ENCODE measurements at places on chromosomes 1 and 21.

GRCh38 chr1:94072840-94073522, 48.0 kb downstream of the ABCA4 start:
- DNase-seq: no peak

GRCh38 chr1:184035719-184036516, 1.6 kb downstream of the COLGALT2 start:
- no peak for DNase-seq

DNA sequence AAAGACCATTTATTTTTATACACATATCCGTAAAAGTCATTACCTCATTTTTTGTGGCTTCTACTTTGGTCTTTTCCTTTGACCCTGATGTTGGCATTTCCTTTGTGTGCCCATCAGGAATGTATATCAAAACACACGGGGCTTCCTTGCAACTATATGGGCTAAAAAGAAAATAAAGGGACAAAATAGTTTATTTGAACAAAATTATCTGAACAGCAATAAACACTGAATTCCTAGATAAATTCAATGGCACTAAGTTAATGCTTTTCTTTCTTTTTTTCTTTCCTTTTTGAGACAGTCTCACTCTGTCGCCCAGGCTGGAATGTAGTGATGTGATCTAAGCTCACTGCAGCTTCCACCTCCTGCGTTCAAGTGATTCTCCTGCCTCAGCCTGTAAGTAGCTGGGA, 45.2 kb downstream of the EPRS1 start:
- no peak for DNase-seq

GRCh38 chr1:156616463-156616862, 2.8 kb upstream of the HAPLN2 start:
- peak; percentile 84 for DNase-seq

DNA sequence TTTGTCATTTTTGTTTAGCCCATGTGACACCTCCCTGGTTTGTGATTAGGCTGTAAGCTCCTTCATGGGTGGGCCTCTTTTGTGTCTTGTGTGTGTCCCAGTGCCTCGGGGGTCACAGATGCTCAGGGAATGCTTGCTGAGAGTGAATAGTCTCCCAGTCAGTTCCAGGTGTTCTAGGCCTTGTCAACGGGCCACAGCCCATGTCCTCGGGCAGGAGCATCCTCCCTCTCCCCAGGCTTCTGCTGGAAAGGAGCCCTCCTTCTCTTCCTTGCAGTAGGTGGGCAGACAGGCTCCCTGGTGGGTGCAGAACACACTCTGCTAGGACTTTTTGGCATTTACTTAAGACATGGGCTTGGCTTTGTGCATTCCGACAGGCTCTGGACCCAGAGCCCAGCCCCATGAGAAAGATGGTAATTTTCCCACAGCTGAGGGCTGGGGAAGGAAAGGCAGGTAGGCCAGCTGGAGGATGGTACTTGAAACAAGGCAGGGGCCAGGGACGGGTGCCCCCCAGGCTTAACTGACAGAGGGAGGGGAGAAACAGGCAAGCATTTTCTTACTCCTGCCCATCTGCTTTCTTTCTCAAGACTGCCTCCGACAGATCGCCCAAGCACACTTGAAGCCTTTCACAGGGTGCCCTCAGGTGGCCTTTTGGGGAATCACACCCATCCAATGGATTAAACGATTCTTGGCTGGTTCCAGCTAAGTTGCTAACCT, 7.1 kb upstream of the CPLANE2 start:
- DNase-seq: no peak

GRCh38 chr1:228059634-228060457, 22.7 kb upstream of the ARF1 start:
- DNase-seq: no peak

DNA sequence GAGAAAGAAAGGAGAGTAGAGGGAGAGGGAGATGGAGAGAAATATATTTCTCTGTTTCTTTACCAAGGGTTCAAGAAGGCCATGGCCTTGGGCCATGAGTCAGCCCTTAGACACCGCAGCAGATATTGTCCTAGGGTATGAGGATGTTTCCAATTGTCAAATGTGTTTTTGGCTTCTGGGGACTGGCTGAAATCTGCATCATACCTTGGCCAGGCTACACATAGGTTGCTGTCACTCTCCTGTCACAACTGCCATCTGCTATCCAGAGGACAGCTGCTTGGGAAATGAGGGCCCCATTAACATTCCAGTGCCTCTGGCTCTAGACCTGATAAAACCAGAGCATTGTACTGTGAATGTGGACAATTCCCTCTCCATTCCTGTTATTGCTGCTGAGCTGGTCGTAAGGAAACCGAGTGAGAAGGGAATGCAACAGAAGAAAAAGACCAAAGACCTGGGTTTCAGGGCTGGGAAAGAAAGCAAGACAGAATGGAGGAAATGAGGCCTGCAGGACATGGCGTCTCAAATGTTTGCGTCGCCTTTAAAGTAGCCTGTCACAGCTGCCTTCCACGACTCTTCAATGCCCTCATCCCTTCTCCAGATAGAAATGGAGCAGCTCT, 8.8 kb upstream of the PIGC start:
- DNase-seq: no peak

DNA sequence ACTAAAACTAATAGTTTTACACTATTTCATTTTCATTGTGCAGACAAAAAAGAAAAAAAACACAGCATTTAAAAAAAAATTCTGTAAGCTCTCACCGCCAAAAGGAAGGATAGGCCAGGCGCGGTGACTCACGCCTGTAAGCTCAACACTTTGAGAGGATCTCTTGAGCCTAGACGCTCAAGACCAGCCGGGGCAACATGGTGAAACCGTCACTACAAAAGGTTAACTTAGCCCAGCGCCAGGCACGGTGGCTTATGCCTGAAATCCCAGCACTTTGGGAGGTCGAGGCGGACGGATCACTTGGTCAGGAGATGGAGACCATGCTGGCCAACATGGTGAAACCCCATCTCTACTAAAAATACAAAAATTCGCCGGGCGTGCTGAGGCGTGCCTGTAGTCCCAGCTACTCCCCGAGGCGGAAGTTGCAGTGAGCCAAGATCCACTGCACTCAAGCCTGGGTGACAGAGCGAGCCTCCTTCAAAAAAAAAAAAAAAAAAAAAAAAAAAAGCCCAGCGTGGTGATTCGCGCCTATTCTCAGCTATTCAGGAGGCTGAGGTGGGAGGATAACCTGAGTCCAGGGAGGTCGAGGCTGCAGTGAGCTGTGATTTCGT, 14.3 kb upstream of the SPEN start:
- no peak for DNase-seq

GRCh38 chr1:13666317-13666716, 33.7 kb upstream of the PRDM2 start:
- no peak for DNase-seq

DNA sequence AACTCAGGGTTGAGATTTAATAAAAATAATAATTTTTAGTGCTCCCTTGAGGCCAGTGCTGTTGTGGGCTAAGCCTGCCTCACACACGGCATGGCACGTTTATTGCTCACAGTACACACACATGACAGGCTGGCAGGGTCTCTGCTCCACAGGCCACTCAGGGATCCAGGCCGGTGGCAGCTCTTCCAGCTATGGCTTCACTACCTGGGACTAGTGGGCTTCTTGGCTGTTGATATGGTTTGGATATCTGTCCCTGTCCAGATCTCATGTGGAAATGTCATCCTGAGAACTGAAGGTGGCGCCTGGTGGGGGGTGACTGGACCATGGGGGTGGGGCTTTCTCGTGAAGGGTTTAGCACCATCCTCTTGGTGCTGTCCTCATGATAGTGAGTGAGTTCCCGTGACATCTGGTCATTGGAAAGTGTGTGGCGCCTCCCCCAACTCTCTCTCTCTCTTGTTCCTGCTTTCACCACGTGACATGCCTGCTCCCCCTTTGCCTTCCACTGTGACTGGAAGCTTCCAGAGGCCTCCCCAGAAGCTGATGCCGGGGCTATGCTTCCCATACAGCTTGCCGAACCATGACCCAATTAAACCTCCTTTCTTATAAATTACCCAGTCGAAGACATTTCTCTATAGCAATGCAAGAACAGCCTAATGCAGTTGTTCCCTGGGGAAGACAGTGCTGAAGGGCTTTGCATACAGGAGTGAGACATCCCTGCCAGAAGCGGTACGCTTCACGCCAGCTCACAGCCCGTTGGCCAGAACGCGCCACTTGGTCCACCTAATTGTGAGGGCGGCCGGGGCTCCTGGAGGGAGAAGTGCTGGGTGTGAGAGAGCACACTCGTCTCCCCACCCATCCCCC, 226.9 kb upstream of the C1orf174 start:
- DNase-seq: no peak

- DNase-seq: no peak
Measured at GRCh38 chr21:35048183-35048601, 910 bp downstream of the RUNX1 start.

- no peak for DNase-seq
Measured at GRCh38 chr1:222256058-222256457, 291.8 kb downstream of the HHIPL2 start.

DNA sequence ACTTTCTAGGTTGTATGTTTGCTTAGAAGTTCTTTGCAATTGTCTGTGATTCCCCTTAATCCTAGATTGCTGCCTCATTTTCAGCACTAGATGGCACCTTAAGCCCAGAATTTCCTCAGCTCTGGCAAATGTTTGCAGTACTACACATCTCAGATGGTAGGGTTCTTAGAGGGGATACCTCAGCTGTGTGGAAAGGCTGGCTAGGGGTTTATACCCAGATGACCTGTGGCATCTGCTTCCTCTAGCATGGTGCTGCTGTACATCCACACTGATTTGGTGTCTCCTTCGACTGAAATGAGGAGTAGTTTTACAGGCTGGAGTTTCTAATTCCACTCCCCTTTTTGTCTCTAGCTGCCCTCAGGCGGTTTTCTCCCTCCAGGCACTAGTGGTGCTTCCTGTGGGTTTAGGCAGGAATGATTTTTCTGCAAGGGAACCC, 23.5 kb downstream of the ASB17 start:
- DNase-seq: peak; percentile 16

DNA sequence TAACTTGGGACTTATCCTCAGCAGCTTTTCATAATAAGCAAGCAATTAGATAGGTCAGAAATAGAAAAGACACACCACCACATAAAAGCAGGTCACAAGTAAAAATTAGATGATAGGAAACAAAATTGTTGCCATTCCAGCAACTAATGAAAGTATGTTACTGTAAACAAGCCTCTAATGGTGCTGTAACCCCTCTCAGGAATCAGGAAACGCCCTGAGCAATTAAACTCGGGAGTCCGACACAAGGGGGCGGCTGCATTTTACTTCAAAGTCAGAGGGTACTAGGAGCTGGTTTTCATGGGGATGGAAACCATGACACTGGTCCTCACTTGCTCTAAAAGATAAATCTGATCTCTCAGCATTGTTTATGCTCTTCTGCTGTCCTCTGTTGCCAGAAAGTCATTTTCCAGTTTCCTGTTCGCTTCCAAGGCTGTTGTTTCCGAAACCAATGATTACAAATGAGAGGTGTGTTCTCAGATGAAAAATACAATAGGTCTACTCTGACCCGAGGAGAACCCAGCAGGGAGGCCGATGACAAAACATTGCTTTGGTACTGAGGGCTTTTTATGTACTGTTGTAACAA, 93.4 kb downstream of the TGFBR3 start:
- no peak for DNase-seq

DNA sequence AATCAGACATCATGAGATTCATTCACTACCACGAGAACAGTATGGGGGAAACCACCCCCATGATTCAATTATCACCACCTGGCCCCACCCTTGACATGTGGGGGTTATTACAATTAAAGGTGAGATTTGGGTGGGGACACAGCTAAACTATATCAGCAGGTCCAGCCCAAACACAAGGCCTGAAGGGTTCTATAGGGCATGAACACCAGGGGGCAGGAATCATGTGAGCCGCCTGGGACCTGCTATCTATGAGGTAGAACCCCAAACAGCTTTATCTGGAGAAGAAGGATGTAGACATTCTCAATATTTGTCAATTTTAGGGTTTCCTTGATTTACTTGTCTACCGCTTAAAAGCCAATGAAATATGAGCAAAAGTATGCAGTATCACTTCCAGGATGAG, 294.9 kb upstream of the DEPDC1 start:
- no peak for DNase-seq

GRCh38 chr1:240190881-240191401, 99.3 kb downstream of the FMN2 start:
- no peak for DNase-seq

- no peak for DNase-seq
Measured at GRCh38 chr1:116287341-116288200, 85.5 kb upstream of the ATP1A1 start.

DNA sequence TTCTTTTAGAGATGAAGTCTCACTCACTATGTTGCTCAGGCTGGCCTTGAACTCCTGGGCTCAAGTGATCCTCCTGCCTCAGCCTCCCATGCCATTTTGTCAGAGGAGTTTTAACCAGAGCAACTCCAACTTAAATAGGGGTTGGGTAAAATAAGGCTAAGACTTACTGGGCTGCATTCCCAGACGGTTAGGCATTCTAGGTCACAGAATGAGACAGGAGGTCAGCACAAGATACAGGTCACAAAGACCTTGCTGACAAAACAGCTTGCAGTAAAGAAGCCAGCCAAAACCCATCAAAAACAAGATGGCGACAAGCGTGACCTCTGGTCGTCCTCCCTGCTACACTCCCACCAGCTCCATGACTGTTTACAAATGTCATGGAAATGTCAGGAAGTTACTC, 5.7 kb upstream of the DNAH14 start:
- no peak for DNase-seq
